ENCODE measurements at places on chromosomes 2 and 18.

GRCh38 chr2:167333245-167333644 is 445.0 kb downstream of the XIRP2 start:
- no peak for DNase-seq

DNA sequence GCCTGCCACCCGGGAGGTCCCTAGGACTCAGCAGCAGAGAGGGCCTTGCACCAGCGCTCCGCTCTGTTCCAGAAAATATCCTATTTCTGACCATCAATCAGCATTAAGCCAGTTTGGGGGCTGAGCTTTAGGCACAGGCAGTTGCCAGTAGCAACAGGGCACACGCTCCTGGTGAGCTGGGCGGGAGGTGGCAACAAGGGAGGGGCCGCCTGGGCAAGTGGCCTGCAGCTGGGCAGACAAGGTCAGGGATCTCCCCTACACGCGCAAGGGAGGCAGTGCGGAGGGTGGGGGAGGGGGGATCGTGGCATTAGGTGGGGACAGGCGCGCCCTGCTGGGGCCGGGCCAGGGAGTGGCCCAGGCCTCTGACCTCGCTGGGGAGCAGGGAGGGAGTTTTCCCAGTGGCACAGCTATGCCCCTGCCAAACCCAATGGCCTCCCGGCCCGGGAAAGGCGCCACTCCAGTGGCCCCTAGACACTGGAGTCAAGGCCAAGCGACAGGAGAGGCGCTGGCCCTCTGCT is 302.8 kb downstream of the NCKAP5 start:
- DNase-seq = no peak

DNA sequence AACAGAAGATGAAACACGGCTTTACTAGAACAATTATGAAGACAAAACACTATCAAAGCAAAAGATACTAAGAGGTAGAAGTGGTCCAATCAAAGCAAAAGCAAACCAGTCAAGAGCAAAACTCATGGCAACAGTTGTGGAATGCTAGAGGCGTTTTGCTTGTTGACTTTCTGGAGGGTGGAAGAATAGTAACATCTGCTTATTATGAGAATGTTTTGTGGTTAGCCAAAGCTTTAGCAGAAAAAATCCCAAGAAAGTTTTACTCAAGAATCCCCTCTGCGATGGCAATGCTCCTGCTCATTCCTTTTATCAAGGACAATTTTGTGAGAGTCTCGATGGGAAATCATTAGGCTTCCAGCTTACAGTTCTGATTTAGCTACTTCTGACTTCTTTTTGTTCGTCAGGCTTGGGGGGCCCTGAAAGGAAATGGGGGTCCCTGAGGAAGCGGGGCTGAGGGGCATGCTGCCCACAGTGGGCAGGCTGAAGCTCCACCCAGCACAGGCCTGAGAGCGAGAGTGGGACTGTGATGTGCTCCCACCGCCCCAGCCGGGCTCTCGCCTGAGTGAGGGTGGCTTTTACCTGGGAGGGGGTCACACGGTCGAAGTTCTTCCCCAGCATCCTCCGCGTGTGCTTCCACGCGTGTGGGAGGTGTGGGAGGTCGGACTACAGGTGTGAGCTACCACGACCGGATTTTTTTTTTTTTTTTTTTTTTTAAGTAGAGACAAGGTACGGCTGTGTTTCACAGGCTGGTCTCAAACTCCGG is 49.0 kb upstream of the MC4R start:
- no peak for DNase-seq

DNA sequence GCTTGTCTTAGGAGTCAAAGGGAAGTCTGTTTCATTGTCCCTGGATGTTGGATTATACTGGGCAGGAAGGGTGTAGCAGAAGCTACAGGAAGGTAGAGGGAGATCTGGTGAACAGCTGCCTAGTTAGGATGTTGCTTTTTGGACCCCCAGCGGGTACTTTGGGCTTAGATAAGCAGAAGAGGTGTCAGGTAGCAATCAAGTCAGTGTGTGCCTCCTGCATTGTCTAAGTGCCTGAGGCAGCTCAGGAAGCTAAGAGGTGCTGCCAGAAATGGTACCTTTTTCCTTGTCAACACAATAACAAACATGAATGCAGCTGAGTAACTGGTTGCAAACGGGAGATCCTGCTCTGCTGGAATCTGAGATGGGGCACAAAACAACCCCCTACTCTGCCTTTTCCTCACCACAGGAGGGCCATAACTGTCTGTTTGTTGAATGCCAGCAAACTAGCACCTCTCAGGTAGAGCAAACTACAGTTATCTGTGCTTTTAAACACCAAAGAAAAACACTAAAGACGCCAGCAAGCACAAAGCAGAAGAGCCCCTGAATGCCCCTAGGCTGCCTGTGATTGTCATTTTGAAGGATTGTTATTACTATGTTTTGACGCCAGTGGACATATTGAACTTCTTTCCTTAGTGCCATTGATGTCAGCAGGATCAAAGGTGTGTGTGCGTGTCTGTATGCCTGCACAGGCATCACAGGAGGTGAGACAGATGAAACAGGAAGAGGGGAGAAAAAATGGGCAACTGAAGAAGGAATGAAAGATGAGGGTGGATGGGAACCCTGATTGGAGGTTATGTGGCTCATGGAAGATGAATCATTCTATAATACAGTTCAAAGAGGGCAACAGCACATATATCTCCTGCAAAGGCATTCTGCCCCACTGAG is 151.4 kb downstream of the ETAA1 start:
- no peak for DNase-seq

DNA sequence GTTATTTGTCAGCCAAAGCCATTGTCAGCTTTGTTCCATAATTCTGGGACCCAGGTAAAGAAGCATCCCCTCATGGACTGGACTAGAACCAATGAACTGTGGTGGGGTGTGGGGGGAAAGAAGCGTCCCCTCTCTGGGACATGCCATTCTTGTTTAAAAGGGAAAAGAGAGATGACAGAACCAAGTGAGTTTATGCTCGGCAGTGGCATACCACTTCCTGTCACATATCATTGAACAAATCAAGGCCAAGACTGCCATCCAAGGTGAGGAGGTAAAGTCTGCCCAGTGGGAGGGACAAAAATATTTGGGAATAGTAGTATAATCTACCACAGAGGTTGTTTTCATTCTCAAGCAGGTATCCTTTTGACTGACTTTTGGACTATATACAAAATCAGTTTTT is 4.7 kb upstream of the GLS start:
- DNase-seq = no peak
